Kidney epithelial cell (primary cell): ENCODE measurements at places on chromosomes 16 and 17. TPM values are rescaled to one million over a fixed set of nuclear protein-coding genes. Genes with fewer than 3 reads are reported as not detected.

The HCRT gene
- total RNA-seq: not detected in 2 replicates

The CHST5 gene
- total RNA-seq: 0.07 TPM in 1 of 2 replicates, not detected in the other

The SPAG9 gene
- 85.5 and 104 TPM in 2 replicates for total RNA-seq

The PITPNC1 gene
- total RNA-seq: 12.2 and 13.0 TPM in 2 replicates

- DNase-seq: no peak
Measured at GRCh38 chr17:29390851-29391631, 878 bp downstream of the TAOK1 start.

DNA sequence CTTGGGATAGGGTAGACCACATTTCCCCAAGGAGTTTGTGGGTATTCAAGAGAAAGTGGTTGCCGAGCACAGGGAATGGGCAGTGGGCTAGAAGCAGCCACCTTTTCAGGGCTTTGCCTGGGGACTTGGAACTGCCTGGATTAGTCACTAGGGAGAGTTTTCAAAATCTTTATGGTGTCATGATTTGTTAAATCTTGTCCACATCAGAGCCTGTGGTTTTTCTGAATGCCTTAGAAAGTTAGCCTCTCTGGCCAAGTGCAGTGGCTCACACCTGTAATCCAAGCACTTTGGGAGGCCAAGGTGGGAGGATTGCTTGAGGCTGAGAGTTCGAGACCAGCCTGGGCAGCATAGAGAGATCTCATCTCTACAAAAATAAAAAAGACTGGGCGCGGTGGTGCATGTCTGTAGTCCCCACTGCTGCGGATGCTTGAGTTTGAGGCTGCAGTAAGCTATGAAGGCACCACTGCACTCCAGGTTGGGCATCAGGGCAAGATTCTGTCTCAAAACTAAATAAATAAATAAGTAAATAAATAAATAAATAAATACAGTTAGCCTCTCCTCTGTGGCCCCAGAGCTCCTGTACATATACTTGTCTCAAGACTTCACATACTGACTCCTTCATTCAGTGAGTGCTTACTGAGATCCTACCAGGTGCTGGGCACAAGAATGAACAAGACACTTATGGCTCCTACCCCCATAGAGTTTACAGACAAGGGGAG is 76.3 kb upstream of the HNF1B start:
- DNase-seq: no peak

DNA sequence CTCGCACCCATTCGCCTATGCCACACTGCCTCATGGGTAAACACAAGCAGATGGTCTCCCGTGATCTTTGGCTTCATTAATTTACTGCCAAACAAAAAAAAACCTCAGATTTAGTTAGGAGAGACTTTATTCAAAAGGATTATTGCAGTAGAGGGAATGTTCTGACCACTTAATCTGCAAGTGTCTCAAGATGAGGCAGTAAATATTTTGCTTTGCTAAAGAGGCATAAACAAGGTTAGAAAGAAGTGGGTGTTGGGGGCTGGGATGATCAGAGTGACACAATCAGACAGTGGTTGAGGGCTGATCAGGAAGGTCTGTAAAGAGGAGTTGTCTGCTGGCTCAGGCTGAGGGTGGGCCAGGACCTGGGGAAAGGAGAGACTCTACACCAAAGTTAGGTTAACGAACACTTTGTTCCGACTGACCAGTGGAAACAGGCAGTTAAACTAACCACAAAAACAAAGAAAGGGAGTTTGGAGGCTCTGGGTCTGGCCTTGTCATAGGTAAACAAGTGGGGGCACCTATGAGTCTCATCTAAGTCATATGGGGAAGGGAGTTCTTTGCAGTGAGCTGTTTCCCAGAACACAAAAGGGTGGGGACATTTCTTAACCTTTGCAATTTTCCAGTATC is 28.5 kb downstream of the HSD17B2 start:
- DNase-seq: no peak

- DNase-seq: no peak
Measured at GRCh38 chr16:82368041-82368440, 198.0 kb upstream of the MPHOSPH6 start.

DNA sequence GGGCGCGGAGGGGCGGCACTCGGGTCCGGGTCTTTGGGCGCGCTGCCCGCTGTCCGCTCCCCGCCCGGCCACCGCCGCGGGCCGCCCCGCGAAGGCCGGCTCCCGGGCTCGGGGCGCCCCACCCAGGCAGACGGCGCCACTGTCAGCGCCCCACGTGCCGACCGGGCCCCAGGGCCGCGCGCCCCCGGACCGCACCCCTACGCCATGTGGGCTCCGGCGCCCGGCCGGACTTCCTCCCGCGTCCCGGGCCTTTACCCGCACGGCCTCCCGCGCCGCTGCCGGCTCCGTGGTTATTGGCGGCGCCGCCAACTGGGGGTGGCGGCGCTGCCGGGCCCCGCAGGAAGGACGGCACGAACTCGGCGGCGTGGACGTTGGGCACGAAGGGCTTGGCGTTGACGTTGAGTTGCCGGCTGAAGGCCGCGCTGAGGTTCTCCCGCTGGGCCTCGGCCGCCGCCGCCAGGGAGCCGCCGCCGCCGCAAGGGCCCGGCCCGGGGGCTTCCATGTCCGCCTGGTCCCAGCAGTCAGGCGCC is 577 bp downstream of the GSPT1 start:
- no peak for DNase-seq

GRCh38 chr16:64975821-64976220 is 146.0 kb downstream of the CDH11 start:
- no peak for DNase-seq

GRCh38 chr17:29257756-29258155 is 11.1 kb downstream of the CRYBA1 start:
- no peak for DNase-seq

- no peak for DNase-seq
Measured at GRCh38 chr16:67156143-67156844, 3.4 kb downstream of the TRADD start.

DNA sequence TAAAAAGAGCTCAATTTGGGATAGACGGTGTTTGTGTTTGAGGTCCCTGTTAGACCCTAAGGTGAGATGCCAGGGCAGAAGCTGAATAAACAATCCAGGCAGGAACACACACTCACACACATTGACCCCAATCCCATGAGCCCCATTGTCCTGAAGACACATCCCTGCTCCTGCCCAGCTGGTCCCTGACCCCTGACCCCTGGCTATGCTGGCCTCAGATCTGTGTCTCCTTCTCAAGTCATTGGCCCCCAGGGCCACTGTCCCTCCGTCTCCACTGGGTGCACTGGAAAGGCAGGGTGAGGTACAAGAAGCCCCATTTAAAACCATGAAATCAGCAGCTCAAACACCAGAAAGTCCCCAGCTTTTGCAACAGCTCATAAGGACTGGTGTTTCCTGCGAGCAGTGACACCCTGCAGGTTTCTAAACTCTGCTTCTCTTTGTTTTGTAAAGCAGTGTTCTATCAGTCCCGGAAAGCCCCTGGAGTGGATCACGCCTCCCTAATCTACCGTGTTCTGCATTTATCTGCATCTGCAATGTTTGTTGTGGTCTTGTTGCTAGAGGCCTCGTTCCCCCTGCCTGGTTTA is 18.0 kb upstream of the ASGR2 start:
- no peak for DNase-seq

DNA sequence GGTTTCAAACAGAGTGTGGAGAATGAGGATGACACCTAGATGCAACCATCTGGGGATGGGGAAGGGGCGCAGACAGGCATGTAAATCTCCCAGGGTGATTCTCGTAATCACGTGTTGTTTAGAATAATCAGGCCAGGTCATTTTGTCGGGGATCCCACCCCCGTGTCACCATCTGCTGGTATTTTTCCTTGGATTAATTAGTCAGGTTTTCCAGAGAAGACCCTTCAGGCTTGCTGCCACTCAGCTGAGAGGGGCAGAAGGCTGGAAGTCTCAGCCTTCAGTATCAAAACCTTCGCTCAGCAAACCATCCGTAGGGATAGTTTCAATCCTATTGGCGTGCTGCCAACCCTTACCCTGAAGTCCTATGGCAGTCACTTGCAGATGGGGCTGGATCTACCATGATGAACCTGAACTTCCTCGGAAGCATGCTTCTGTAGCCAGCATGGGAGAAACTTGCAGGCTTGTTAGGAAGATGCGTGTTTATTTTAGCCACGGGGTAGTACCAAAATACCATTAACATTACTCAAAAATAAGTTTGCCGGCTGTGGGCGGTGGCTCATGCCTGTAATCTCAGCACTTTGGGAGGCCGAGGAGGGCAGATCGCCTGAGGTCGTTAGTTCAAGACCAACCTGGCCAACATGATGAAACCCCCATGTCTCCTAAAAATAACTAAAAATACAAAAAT is 7.5 kb upstream of the ADCY9 start:
- DNase-seq: no peak

DNA sequence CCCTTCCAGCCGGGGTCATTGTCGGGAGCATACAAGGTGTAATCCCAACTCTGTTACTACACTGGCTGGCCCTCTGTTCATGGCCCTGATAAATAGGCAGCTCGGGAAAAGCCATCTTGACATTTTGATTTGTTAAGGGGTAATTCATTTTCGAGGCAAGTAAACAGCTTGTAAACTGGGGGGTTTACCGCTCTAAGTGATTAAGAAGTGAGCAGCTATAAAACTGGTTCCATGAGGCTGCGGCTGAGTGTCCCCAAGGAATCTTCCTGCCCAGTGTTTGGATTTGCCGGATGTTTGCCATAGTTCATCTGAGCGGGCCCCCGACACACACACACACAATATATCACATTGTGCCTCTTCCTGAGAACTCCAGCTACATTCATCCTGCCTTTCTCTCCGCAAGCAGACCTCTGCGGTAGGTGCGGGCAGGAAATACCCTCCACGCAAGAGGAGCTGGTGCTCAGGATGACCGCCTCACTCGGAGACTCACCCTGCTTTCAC is 92.2 kb downstream of the SOCS1 start:
- DNase-seq: no peak

GRCh38 chr16:88202207-88202745 is 180.5 kb upstream of the ZNF469 start:
- DNase-seq: no peak
